ENCODE measurements at places on chromosomes 7 and 10.

DNA sequence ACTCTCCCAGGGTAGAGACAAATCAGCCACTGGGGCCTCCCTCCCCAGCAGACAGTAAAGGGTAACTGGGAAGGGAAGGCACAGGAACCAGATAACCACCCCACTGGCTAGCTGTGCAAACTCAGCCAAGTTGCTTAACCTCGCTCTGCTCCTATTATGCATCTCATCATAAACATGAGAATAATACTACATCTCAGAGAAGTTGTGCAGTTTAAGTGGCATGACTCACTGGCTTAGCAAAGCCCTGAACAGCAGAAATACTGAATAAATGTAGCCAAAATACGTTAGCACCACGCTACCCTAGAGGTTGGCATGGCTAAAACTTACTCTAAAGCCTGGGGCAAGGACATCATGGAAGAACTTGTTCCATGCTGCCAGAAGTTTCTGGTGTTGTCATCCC, 128.1 kb upstream of the ANK3 start:
- DNase-seq: no peak

GRCh38 chr10:112799038-112799437, 151.0 kb upstream of the TCF7L2 start:
- no peak for DNase-seq

DNA sequence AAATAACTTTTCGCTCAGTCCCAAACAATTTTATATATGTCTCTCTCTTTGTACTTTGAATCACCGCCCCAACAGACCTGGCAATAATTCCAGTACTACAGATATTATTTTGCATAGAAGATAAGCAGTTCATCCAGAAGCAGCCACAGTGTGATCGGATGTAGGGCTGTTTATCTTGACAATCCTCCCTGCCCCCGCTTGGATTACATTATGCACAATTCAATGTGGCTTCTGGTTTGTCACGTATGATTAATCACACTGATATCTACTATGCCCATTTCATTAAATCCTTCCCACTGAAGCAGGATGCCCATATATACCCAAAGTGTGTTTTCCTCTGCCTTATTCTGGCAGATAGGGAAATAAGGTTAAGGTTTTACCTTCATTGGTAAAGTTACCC, 115.2 kb downstream of the PDE1C start:
- DNase-seq: no peak

DNA sequence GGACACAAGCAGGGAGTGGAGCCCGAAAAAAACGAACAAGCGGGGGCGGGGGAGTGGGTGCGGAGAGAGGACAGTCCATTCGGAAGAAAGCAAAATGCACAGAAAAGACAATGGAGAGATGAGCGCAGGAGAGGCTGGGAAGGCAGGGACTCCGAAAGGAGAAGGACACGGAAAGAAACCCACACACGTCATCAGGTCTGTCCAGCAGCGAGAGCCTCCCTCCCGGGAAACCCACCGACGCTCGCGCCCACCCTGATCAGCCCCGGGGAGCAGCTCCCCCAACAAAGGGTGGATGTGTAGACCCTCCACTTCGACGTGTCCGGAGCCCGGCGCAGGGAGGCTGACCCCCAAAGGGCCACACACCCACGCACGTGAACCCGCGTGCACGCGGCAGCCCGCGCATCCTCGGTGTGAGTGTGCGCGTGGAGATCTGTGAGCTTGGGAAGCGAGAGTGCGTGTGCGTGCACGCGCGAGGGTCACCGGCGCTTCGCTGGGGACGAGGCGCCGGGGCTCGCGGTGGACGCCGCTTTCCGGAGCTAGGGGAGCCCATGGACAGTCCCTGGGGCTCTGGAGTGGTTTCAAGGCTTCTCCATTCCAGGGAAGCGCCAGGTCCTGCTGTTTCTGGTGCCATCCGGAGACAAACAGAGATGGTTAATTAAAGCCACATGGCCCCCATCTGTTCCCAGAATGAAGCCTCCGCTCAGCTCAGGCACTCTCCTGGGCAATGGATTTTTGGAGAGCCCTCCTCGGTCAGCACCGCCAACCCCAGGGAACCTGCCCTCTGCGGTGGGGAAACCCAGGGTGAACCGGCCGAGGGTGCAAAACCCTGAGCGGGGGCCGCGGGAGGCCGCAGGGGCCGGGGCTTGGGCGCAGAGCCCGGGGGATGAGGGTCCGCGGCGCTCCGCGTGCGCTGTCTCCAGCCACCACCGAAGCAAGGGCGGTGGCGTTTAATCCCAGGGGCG, 916 bp downstream of the LAMB1 start:
- DNase-seq: no peak

DNA sequence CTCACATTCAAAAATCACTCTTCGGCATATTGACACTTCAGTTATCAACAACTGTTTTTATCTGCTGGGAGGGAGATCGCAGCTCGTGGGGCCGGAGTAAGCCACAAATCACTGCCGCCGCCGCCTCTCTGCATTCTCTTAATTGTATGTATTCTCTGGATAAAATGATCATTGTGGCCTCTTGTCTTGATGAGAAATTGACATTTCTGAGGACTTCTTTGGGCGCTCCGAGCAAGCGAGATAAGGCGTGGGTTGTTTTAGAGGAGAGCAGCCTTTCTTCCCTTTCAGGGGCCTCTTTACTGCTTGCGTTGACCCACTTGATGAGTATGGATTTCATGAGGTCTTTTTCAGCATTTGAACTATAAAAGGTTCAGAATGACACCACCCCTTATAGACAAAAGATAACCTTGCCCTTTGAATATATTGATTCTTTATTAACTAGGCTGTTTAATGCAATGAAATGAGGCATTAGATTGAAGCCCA, 130.6 kb downstream of the EBF3 start:
- no peak for DNase-seq

Data from stimulated activated CD4-positive, alpha-beta T cell treated with anti-CD3 and anti-CD28 coated beads, Interleukin-1b, Interleukin-23, amount 100 ng/mL, for 4 hours (primary cell).